ENCODE measurements at places on chromosomes 5 and 9. TPM values are rescaled to one million over a fixed set of nuclear protein-coding genes. Genes with fewer than 3 reads are reported as not detected.

DNA sequence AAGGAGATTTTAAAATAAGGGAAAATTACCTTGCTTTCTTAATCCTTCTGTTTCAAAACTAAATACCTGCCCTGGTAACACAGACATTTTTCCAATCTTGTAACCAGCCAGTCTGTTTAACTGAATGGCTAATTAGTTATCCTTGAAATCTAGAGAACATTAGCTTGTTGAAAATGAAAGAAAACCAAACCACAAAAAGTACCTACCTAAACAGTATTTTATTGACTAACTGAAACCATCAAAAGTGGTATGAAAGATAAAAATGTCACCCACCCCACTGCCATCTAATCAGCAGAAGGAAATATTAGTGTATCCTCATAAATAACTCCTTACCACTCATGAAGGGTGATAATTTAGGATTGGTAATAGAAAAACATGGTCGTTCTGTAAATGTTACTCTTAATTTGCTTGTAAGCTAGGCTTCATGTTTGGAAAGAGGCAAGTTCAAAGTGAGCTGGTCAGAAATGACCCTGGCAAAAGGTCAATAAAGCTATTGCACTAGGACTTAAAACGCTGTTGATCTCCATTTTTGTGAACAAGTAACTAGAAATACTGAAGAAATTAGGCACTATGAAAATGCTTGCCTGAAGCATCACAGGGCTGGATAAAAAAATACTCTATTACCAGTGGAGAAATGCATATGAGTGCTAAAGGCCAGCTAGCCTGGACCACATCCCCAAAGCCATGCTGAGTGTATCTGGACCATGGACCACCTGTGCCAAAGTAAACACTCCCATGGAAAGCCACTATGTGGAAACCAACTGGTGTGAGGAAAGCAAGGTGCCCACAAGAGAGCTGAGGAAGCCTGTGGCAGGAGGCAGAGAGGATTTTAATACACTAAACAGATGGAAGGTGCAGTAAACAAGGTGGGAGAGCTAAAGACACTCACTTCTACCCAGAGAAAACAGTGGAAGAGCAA lies 8.4 kb downstream of the SEMA5A start:
- DNase-seq, result no peak

DNA sequence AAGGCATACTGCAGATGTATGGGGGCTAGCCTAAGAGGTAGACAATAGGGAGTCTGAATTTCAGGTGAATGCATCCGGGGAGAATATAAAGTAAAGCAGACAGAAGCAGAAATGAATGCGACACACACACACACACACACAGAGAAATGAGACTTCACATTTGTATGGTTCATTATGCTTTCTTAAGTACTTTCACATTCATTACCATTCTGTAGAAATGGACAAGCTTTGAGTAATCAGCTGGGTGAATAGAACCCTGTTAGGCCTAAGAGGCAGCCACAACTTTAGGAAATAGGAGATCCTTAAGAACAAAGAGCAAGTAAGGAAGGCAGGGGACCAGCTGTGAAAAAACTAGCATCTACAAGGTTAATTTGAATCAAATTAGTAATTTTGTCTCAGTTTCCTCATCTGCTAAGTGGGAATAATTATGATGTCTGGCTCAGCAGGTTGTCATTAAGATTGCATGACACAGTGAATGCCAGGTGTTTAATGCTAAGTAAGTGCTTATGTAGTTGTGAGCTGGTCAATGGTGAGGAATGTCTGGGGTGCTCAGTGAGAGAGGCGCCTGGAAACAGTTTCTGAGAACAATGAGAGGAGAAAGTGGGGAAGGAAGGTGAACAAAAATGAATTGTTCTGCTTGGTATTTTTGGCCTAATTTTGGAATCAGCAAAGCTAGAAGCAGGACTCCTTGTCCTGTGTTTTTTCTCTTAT lies 265.8 kb upstream of the CLINT1 start:
- no peak for DNase-seq

- DNase-seq, result no peak
Observed at GRCh38 chr5:37988454-37989046, 148.7 kb upstream of the GDNF start.

- no peak for DNase-seq
Observed at GRCh38 chr5:154278908-154279307, 88.4 kb downstream of the GALNT10 start.

GRCh38 chr5:95393279-95393678 lies 2.1 kb downstream of the FAM81B start:
- DNase-seq, result no peak

GRCh38 chr5:57577432-57578175 lies 95.0 kb upstream of the ACTBL2 start:
- DNase-seq, result no peak

Gene TNFSF8
- total RNA-seq, result under 0.01 TPM

Gene PKN3
- total RNA-seq, result 0.41 TPM

- peak; percentile 70 for DNase-seq
Observed at GRCh38 chr9:101486693-101487442, 46.8 kb upstream of the RNF20 start.

All from frontal cortex (tissue), 4 donors.